ENCODE measurements at places on chromosomes 2 and 18.

- no peak for DNase-seq
These were observed 1500.6 kb upstream of the TMEFF2 start for GRCh38 chr2:193695367-193695766.

DNA sequence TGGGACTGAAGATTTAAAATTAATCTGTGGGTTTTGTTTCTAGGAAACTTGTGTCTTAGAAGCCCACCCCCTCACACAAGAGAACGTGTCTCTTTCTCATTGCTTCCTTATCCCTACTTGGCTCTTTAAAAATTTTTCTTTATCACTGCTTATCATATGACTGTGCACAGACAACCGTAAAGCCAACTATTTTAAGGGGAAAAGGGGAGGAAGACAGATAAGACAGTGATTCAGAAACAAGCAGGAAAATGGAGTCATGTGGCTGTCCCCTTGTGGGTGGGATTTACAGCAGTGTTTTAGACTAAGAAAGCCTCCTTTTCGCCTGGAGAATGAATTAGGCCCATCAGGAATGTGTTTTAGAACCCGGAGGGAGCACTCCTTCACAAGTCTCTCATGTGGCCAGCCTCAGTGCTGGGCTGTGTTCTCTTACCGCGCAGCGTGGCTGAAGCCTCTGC is 17.6 kb downstream of the PRKCE start:
- DNase-seq, result no peak

- no peak for DNase-seq
These were observed 546.6 kb upstream of the CDH2 start for GRCh38 chr18:28723506-28723905.

GRCh38 chr18:58230438-58231179 is 186.6 kb downstream of the NEDD4L start:
- DNase-seq, result no peak

DNA sequence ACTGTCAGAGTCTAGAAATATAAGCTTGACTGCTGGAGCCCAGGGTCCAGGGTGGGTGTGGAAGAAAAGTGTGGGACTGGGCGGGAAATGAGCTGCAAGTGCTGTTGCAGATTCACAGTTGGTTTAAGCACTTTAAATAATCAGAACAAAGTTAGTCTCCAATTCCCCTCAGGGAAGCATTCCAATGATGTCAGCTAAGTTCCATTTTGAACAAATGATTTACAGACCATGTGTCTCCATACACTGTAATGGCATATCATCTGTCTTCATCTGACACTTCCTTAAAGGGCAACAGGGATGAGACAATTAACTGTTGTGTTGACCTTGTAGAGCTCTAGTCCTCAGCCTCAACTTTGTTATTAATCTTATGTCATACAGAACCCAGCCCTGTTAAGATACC is 31.5 kb upstream of the REG3A start:
- DNase-seq, result no peak

DNA sequence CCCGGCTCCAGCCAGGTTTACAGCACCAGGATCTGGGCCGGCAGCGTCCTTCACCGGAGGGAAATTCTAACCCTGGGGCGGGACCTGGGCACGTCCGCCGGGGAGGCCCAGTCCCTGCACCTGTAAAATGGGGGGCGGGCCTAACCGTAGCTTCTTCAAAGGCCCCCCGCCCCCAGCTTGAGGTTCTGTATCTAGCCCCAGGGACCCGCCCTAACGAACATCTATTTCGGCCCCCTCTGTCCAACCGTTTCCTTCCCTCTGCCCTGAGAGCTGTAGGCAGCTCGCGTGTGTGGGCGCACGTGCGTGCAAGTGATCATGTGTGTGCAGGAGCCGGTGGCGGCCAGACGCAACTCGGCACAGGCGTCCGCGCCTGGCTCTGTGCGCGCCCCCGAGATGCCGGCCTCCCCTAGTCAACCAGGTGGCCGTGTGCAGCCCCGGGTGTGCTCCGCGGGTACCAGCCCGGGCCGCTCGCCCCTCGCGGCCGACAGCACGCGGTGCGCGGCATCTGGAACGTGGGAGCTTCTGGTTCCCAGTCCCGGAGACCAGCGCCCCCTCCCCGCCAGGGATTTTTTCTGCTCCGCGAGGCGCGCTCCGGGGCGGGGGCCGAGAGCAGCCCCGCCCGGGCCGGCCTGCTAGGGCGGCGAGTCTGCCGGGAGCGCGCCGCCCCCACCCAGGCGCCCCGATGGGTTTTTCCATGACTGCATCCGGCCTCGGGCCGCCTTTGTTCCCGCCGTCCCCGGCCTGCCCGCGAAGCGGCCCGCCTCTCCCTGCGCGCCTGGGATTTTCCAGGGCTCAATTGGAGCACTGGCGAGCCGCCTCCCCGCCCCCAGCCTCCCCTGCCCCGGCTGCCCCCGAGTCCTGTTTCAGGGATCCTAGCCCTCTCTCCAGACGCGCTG is 21.2 kb downstream of the TEX44 start:
- DNase-seq, result peak; percentile 81

DNA sequence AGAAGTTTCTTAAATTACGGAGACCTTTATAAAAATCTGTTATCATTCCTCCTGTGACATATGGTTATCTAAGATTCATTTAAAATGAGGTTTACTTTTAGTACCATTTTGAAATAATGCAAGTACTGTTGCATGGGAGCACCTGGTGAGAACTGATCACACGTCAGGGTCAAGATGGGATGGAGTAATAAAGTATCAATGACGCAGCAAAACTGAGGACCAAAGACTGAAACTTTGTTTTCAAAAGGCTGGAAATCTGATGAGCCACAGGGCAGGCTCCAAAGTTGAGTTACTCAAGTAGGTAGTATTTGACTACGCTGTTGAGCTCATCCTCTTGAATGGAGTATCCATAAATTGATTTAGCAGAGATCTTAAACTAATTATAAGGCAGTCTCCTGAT is 411.9 kb upstream of the ZNF804A start:
- DNase-seq, result no peak

DNA sequence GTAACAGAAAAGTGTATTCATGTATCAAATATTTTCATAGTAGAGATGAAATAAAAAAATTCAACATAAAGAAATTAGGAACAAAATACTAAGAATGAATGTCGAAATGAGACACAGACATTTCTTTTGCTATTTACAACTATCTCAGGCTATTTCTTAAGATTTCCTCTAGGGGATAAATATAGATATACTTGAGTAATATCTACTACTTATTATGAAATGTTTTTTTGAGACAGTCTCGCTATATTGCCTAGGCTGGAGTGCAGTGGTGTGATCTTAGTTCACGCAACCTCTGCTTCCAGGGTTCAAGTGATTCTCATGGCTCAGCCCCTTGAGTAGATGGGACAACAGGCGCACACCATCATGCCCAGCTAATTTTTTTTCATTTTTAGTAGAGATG is 326.1 kb downstream of the RNF144A start:
- DNase-seq, result no peak

DNA sequence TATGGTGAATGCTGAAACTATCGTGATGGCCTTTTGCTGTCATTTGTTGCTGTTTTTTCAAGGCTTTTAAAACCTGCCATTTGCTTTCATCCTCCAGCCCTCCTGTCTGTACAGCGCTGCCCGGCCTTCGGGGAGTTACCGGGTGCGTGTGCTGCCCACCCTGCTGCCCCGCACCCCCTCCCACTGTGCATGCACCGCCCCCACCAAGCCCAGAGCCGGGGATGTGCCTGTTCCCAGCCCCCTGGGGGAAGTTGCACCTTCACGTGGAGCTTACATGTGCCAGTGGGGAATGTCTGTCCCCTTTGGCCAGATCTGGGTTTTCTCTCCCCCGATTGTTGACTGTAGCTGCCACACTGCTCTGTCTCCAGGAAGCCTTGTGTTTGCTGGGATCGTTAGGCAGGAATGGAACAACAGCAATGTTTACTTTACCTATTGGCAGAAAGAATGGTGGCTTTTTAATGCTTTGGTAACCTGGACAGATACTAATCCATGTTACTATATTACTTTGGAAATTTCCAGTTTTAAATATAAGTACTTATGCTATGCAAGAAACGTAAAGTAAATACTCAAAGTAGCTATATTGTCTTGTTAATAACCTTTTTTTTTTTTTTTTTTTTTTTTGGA is 64.8 kb upstream of the RBM44 start:
- DNase-seq, result peak; percentile 28

- no peak for DNase-seq
These were observed 309.5 kb upstream of the HS6ST1 start for GRCh38 chr2:128628206-128628605.
